H1 (cell line): ENCODE measurements at places on chromosomes 3 and 15. TPM values are rescaled to one million over a fixed set of nuclear protein-coding genes. Genes with fewer than 3 reads are reported as not detected.

ANKUB1 gene
- total RNA-seq = not detected in 2 replicates

PROS1 gene
- 2.5 and 2.9 TPM in 2 replicates for total RNA-seq

TIMP4 gene
- 7.5 and 8.7 TPM in 2 replicates for total RNA-seq

SLC22A13 gene
- 0.41 and 0.54 TPM in 2 replicates for total RNA-seq

HIGD2B gene
- total RNA-seq = not detected in 2 replicates
